ENCODE measurements at places on chromosomes 4 and X.

DNA sequence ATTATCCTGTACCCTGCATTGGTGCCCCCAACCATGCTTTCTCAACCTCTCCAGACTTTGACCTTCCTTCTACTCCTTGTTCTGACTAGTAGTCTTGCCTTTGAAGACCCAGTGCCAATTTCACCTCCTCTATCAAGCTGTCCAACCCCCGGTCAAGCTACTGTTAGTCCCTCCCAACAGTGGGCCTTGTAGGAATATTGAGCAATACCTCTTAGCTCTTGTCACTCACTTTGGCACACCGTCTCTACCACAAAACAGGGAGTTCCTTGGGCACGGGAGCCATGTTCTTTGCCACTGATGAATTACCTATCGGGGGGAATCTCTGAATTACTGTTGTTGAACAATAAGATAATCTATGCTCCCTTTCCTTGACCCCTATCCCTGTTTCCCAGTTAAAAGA lies 25.2 kb downstream of the LAS1L start:
- DNase-seq, result no peak

- DNase-seq, result no peak
These were observed 1.9 kb upstream of the TCEAL1 start for GRCh38 chrX:103626855-103627254.

DNA sequence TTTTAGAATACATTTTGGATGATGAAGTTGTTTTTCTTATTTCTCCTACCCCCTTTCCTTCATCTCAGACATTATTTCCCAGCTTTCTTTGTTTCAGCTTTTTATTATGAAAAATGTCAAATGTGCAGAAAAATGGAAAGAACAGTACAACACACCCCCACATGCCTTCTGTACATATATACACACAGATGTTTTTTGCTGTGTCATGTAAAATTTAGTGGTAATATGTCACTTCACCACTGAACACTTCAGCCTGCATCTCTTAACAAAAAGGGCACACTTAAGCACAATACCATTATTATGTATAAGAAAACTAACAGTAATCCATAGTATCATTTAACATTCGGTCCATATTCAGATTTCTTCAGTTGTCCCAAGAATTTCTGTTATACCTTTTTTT lies 37.8 kb downstream of the OCRL start:
- no peak for DNase-seq

DNA sequence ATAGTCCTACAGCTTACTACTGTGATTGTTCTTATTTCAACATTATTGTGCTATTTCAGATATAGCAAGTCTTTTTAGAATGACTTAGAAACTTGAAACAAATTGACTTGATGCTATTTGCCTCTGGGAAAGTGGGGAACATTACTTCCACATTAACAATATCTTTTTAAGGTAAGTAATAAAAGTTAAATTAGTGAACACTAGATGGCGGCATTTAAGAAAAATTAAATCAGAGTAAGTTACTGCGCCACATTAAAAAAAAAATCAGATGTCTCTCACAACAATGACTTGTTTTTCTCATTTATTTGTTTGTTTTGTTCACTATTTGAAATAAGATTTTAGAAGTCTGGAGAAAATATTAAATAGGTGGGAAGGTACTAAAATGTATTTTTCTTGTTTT lies 1026.9 kb upstream of the SLIT2 start:
- no peak for DNase-seq

DNA sequence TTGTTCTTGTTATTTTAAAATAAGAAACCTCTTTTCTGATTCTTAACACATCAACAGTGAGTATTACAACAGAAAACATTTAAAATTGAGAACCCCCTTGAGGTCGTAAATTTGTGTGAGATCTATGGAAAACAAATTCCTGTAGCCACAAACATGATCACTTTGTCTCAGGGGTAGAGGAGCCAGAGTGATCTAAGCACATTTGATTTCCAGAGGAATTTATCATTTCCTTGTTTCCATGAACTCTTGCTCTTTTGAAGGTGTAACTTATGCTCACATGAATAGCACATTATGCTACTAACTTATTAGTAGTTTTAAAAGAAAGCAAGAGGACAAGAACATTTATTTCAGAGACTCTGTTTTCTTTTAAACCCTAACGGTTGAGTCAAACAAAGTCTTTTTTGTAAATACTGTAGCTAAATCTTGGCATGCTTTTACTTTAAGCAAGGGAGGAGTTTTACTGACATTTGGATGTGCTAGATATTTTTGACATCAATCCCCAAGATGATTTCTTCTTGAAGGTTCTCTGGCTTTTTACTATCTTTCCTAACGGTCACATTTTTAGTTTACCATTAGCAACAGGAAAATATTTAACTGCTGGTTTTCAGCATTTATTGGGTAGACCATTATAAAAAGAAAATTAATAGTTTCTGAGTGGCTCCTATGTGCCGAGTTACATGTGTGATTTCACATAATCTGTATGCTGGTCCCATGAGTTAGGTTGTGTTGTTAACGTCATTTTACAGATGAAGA lies 27.9 kb upstream of the ZCCHC12 start:
- no peak for DNase-seq

GRCh38 chrX:55187281-55187680 lies 32.9 kb upstream of the PAGE5 start:
- DNase-seq, result no peak

DNA sequence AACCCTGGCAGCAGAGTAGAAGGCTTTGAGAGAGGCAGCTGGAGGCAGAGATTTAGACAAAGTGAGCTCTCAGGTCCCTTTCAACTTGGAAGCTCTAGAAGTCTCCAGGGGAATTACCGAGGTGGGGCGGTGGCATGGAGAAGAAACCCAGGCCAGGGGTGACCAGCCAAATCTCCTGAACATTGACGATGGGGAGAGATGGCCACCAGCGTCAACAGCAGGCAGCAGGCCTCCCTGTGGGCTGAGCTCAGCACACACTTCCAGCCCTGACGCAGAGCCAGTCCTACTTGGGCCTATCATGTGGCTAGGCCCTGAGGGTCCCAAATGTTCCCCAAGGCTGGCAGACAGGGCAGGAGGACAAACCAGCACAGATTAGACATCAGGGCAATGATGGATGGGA lies 187.8 kb downstream of the BCOR start:
- DNase-seq, result no peak
